ENCODE measurements at places on chromosomes 5 and 9. TPM values are rescaled to one million over a fixed set of nuclear protein-coding genes. Genes with fewer than 3 reads are reported as not detected.

Gene TAF11L10
- not detected for total RNA-seq

Gene ADCY2
- total RNA-seq, result 0.34 TPM

Gene TXNDC8
- total RNA-seq, result not detected

Gene PCDHGB2
- 2.3 TPM for total RNA-seq

Gene NR2F1
- 69.1 TPM for total RNA-seq

Gene PKN3
- total RNA-seq, result 11.8 TPM

Gene TAS2R1
- not detected for total RNA-seq

GRCh38 chr9:134325096-134325812, 1.0 kb upstream of the RXRA start:
- peaks cover 44% of the 10 kb centered on the region for H3K4me1 ChIP-seq
- DNase-seq, result peak; percentile 63
- H3K36me3 ChIP-seq, result no peaks in the 10 kb centered on the region
- H3K27ac ChIP-seq, result peak overlapping the region; percentile 94
- H3K27me3 ChIP-seq, result no peaks in the 10 kb centered on the region
- peak overlapping the region; percentile 67 for H3K4me3 ChIP-seq

DNA sequence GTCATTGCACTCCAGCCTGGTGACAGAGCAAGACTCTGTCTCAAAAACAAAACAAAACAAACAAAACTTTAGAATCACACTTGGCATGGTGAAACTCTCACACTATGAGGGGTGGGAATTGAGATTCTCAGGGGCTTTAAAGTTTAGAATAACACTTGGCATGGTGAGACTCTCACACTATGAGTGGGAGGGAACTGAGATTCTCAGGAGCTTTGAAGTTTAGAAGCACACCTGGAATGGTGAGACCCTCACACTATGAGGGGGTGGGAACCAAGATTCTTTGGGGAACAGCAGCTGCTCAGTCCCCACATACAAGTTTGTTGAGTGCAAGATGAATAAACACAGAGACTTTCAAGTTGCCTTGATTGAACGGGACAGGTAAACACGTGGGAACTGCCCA, 149.4 kb downstream of the HSD17B3 start:
- peaks cover 3% of the 10 kb centered on the region for H3K4me1 ChIP-seq
- DNase-seq, result no peak
- no peak overlapping the region for H3K27ac ChIP-seq
- H3K4me3 ChIP-seq, result no peak overlapping the region

GRCh38 chr5:90264689-90265544, 144.6 kb downstream of the CETN3 start:
- no peaks in the 10 kb centered on the region for H3K4me1 ChIP-seq
- H3K4me3 ChIP-seq, result no peak overlapping the region
- H3K27me3 ChIP-seq, result no peaks in the 10 kb centered on the region
- H3K27ac ChIP-seq, result no peak overlapping the region
- peak; percentile 65 for DNase-seq
- H3K36me3 ChIP-seq, result no peaks in the 10 kb centered on the region

- H3K4me3 ChIP-seq, result no peak overlapping the region
- H3K27ac ChIP-seq, result no peak overlapping the region
- no peaks in the 10 kb centered on the region for H3K36me3 ChIP-seq
- H3K27me3 ChIP-seq, result no peaks in the 10 kb centered on the region
- DNase-seq, result peak; percentile 33
Measured at GRCh38 chr5:56358703-56359681, 125.9 kb upstream of the ANKRD55 start.

GRCh38 chr5:36614657-36615308, 8.4 kb downstream of the SLC1A3 start:
- no peak for DNase-seq
- H3K4me1 ChIP-seq, result peaks cover 3% of the 10 kb centered on the region
- no peak overlapping the region for H3K27ac ChIP-seq
- peaks cover 20% of the 10 kb centered on the region for H3K36me3 ChIP-seq
- no peak overlapping the region for H3K4me3 ChIP-seq
- no peaks in the 10 kb centered on the region for H3K27me3 ChIP-seq

GRCh38 chr5:54411176-54411575, 44.3 kb upstream of the HSPB3 start:
- H3K4me3 ChIP-seq, result no peak overlapping the region
- H3K27me3 ChIP-seq, result no peaks in the 10 kb centered on the region
- DNase-seq, result no peak
- H3K27ac ChIP-seq, result no peak overlapping the region
- H3K36me3 ChIP-seq, result no peaks in the 10 kb centered on the region

DNA sequence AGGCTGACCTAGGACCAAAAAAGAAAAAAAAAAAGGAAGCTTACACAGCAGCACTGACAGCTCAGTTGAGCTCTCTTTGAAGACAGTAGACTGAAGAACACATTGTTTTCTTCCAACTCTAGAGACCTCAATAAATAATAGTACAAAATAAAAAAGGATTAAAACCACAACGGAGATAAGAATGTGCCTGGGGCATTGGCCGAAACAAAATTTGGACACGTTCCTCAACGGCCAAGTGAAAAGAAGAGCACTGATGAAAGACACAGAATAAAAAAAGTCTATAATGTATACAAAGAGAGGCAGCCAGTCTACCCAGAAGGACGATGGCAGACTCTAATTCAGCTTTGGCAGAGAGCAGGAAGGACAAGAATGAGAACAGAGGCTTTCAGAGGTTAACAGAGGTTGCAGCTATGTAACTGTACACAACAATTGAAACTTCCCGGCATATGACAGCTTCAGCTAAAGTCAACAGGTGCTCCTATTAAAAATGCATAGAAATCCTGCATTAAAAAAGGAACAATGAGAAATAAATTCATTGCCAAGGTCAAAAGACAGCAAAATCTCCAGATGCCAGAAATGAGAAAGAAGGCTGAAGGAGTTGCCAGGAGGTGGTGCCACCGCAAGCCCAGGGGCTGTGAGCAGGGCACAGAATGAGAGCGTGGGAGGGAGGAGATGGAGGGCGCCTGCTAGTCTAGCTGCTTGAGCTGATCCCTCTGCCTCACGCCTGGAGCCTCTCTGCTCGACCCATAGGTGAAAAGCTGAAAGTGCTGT, 113.9 kb downstream of the DCP2 start:
- H3K4me3 ChIP-seq, result no peak overlapping the region
- H3K27ac ChIP-seq, result no peak overlapping the region
- H3K27me3 ChIP-seq, result no peaks in the 10 kb centered on the region
- no peaks in the 10 kb centered on the region for H3K4me1 ChIP-seq
- H3K36me3 ChIP-seq, result no peaks in the 10 kb centered on the region

DNA sequence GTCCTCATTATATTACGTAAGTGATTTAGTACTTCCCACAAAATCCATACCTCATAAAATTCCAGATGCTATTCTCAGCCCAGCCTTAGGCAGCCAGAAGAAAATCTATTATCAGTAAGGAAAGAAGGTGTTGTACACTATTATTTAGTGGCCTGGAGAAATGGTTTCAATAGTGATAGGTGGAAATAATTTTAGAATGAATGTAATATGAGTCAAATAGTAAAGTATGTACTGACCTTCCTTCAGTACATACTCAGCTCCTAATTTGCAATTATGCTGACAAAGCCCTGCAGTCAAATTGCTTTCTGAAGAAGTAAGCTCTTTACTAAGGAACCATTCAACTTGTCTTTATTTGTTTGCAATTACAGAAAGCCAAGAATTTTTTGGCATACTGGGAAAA, 409.2 kb downstream of the HTR1A start:
- no peak overlapping the region for H3K27ac ChIP-seq
- H3K36me3 ChIP-seq, result no peaks in the 10 kb centered on the region
- no peak for DNase-seq
- no peak overlapping the region for H3K4me3 ChIP-seq
- no peaks in the 10 kb centered on the region for H3K27me3 ChIP-seq
- no peaks in the 10 kb centered on the region for H3K4me1 ChIP-seq

- H3K4me3 ChIP-seq, result no peak overlapping the region
- H3K4me1 ChIP-seq, result peaks cover 12% of the 10 kb centered on the region
- no peak for DNase-seq
- H3K36me3 ChIP-seq, result no peaks in the 10 kb centered on the region
- H3K27ac ChIP-seq, result no peak overlapping the region
Measured at GRCh38 chr5:57225553-57225952, 51.7 kb downstream of the GPBP1 start.

- no peak overlapping the region for H3K27ac ChIP-seq
- no peaks in the 10 kb centered on the region for H3K27me3 ChIP-seq
- no peak for DNase-seq
- no peaks in the 10 kb centered on the region for H3K36me3 ChIP-seq
Measured at GRCh38 chr9:79580055-79580454, 8.3 kb downstream of the TLE4 start.

- no peaks in the 10 kb centered on the region for H3K4me1 ChIP-seq
- H3K27me3 ChIP-seq, result no peaks in the 10 kb centered on the region
- no peak overlapping the region for H3K4me3 ChIP-seq
- H3K27ac ChIP-seq, result no peak overlapping the region
- no peak for DNase-seq
Measured at GRCh38 chr5:38905516-38905915, 59.7 kb downstream of the OSMR start.

GRCh38 chr9:34384368-34385165, 7.9 kb upstream of the MYORG start:
- no peak overlapping the region for H3K4me3 ChIP-seq
- no peak for DNase-seq
- peaks cover 19% of the 10 kb centered on the region for H3K4me1 ChIP-seq
- H3K27ac ChIP-seq, result no peak overlapping the region

- H3K27me3 ChIP-seq, result no peaks in the 10 kb centered on the region
- H3K36me3 ChIP-seq, result no peaks in the 10 kb centered on the region
- no peak for DNase-seq
- H3K27ac ChIP-seq, result no peak overlapping the region
Measured at GRCh38 chr5:158514986-158515359, 584.7 kb downstream of the EBF1 start.

DNA sequence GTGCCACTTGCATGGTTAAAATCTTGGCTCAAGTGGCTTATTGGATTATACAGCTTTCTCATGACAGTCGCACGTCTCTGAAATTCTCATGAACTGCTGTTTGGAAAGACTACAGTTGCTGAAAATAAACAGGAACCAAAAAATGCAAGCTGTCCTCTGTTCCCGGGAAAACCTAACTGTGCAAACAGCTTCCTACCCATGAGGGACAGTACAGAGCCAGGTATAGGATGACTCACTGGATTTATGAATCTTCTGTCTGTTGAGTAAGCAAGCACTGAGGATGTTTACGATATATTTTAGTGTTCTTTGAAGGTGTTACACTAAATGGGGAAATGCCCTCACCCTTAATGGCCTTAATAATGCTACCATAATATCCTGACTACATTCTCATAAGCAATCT, 380.3 kb upstream of the TNC start:
- H3K4me3 ChIP-seq, result no peak overlapping the region
- no peak overlapping the region for H3K27ac ChIP-seq
- DNase-seq, result no peak
- H3K27me3 ChIP-seq, result no peaks in the 10 kb centered on the region

DNA sequence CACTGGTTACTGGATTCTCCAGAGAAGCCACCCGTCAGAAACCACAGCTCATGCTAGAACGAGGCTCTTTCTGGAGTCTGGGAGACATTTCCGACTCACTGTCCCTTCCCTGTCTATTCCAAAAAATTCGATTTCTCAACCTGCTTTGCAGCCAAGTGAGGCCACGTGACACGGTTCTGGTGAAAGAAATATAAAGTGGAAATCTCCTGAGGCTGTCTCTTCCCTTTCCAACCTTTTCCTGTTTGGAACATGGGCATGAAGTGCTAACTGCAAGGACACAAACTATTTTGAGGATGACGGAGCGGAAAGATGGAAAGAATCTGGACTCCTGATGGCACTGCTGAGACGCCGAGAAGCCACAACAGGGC, 6.1 kb upstream of the PTGS1 start:
- no peaks in the 10 kb centered on the region for H3K4me1 ChIP-seq
- no peaks in the 10 kb centered on the region for H3K36me3 ChIP-seq
- no peak overlapping the region for H3K4me3 ChIP-seq

GRCh38 chr5:169870211-169870610, 110.1 kb downstream of the INSYN2B start:
- DNase-seq, result no peak
- H3K4me1 ChIP-seq, result peaks cover 25% of the 10 kb centered on the region

DNA sequence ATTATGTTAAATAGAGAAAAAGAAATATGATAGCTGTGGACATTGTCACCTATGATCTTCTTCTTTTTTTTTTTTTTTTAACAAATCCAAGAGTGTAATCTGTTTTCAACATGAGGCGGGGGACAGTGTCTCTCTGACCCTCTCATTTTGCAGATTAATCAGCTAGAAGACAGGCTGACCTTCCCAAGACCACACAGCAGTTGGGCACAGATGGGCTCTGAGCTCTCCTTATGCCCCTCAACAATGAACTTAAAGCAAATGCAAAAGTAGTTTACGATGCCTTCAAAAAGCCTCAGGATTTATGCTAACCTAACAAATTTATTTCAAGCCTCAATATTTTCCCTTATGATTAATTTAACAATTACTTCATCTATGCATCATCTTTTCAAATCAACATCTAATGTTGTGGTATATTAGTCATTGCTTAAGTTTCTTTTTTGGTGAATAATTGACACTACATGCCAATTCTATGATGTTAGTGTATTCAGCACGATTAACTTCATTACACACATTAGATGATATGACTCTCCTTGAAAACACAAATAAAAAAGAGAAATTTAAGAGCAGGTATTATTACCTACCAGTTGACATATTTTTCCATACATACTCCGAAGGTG, 7.4 kb downstream of the NFIL3 start:
- H3K27me3 ChIP-seq, result no peaks in the 10 kb centered on the region
- no peak for DNase-seq
- H3K36me3 ChIP-seq, result no peaks in the 10 kb centered on the region
- H3K4me1 ChIP-seq, result peaks cover 98% of the 10 kb centered on the region

- no peaks in the 10 kb centered on the region for H3K4me1 ChIP-seq
- no peaks in the 10 kb centered on the region for H3K36me3 ChIP-seq
- no peak for DNase-seq
- H3K27ac ChIP-seq, result no peak overlapping the region
Measured at GRCh38 chr9:121443981-121444380, 55.7 kb downstream of the GGTA1 start.

GRCh38 chr5:173853370-173854131, 34.6 kb upstream of the CPEB4 start:
- H3K4me3 ChIP-seq, result no peak overlapping the region
- no peak overlapping the region for H3K27ac ChIP-seq
- peaks cover 11% of the 10 kb centered on the region for H3K4me1 ChIP-seq
- DNase-seq, result no peak

GRCh38 chr5:81097713-81098112, 135.4 kb upstream of the CKMT2 start:
- DNase-seq, result no peak
- no peaks in the 10 kb centered on the region for H3K4me1 ChIP-seq
- no peaks in the 10 kb centered on the region for H3K27me3 ChIP-seq
- no peaks in the 10 kb centered on the region for H3K36me3 ChIP-seq
- no peak overlapping the region for H3K27ac ChIP-seq

DNA sequence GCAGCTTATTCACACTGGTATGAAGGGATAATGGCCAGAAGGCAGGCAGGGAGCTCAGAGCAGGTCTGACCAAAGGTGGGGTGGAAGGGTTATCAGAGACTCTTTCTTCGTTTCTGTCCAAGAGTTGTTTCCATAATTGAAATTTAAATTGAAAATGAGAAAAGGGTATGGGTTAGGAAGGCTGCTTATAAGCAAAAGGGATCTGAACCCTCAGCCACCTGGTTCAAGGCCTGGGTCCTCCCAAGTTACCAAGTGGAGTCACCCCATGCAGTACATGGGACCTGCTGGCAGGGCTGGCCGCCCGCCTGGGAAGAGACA, 17.8 kb downstream of the EEIG1 start:
- no peaks in the 10 kb centered on the region for H3K27me3 ChIP-seq
- H3K4me1 ChIP-seq, result peaks cover 28% of the 10 kb centered on the region
- no peak for DNase-seq

Measured in left lung (tissue), 14 donors.